ENCODE measurements at places on chromosomes 1 and 21.

DNA sequence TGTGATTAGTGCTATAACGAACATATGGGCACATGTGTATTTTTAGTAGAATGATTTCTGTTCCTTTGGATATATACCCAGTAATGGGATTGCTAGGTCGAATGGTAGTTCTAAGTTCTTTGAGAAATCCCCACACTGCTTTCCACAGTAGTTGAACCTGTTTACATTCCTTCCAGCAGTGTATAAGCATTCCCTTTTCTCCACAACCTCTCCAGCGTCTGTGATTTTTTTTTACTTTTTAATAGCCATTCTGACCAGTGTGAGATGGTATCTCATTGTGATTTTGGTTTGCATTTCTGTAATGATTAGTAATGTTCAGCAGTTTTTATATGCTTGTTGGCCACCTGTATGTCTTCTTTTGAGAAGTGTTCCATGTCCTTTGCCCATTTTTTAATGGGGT lies 81.8 kb upstream of the SLC44A3 start:
- no peak for DNase-seq

DNA sequence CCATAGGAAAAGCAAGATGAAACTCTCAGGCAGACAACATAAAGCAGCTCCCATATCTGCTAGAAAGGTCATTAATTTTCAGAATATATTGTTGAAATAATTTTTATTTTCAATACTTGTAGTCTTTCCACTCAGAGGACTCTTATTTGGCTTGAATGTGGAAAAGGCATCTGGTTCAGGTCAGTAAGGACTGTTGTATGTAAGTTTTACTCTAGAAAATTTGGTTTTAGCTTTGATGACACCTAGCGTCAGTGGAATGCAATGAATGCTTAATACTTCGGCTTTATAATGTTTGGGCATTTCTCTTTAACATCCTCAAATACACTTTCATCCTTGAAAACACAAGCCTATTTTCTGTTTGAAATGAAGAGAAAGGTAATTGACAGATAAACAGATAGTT lies 63.3 kb downstream of the LRRC40 start:
- DNase-seq, result no peak

- DNase-seq, result no peak
These were observed 9.4 kb downstream of the CR2 start for GRCh38 chr1:207463571-207463970.

- DNase-seq, result peak; percentile 64
These were observed 79.9 kb downstream of the MORN1 start for GRCh38 chr1:2311184-2312032.

DNA sequence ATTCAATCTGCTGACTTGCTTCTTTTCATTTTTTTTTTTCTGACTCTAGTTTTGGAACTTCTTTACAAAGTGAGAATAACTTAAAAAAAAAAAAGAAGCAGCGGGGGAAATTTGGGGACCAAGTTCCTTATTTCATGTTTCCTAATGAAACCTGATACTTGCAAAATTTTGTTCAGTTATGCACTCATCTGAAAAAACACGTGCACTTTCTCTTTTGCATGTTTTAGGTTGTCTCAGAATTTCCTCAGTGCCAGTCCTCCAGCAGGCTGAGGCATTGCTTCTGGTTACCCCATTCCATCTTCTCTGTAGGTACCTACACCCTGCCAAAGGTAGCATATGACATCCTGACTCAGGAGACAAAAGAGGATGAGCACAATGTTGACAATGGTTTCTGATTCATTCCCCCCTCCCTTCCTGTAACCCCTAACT lies 299.7 kb downstream of the GRIK1 start:
- DNase-seq, result no peak

DNA sequence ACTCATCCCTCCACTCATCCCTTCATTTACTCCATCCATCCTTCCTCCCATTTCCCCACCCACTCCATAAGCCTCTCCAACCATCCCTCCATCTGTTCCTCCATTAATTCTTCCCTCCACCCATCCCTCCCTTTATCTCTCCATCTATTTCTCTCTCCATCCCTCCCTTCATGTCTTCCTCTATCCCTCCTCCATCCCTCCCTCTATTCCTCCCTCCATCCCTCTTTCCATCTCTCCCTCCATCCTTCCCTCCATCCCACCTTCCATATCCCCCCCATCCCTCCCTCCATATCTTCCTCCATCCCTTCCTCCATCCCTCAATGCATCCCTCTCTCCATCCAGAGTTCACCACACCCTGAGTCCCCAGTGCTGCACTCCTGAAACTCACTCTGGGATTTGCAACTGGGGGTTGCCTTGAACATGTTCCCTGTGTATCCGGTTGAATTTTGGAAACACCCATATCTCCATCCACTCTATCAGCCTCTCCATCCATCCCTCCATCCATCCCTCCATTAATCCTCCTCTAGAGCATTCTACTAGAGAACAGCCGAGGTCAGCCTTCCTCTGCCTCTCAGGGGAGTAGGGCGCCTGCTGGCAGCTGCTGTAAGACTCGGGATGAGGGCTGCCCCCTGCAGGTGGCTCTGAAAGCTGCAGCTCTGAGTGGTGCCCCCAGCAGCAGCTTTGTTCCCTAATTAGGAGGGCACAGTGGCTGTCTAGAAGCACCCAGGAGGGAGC lies 39.4 kb downstream of the ABCG1 start:
- DNase-seq, result peak; percentile 81

DNA sequence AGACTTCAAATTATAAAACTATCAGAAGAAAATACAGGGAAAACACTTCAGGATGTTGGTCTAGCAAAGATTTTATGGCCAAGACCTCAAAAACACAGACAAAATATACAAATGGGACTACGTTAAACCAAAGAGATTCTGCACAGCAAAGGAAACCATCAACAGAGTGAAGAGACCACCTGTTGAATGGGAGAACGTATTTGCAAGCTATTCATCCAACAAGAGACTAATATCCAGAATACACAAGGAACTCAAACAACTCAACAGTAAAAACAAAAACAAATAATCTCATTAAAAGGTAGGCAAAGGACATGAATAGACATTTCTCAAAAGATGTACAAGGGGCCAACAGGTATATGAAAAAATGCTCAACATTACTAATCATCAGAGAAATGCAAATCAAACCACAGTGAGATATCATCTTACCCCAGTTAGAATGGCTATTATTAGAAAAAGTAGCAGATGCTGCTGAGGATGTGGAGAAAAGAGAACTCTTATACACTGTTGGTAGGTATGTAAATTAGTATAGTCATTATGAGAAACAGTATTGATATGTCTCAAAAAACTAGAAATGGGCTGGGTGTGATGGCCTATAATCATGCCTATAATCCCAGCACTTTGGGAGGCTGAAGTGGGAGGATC lies 112.6 kb downstream of the LRIG2 start:
- DNase-seq, result no peak
